CMK (cell line): ENCODE measurements at places on chromosomes 16 and 17.

DNA sequence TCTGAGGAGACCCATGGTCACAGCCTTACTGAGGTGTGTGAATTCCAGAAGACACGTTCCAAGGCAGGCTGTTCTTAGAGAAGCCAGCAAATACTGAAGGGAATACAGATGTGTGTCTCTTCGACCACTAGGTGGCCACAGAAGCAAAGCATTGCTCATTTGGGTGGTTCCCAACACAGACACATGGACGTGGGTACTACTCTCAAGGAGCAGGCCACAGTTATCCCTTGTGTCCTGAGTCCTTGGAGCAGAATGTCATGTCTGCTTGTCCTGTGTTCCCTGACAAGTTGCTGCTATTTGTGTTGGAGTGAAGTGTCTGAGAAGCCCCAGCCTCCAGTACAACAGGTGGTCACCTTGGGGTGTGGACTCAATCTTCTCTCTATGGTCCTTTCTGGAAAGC lies 30.3 kb downstream of the HMOX2 start:
- peak; percentile 41 for DNase-seq

DNA sequence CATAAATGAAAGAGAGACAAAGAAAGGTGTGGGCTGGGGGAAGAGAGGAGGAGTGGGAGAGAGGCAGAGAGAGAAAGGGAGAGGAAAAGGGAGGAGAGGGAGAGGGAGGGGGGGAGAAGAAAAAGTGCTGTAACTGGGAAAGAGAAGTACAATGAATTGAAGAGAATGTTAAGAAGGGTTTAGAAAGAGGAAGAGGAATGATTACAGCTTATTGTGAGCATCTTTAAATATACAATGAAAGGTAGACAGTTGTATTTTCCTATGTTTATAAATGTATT lies 229.1 kb upstream of the PMFBP1 start:
- no peak for DNase-seq

DNA sequence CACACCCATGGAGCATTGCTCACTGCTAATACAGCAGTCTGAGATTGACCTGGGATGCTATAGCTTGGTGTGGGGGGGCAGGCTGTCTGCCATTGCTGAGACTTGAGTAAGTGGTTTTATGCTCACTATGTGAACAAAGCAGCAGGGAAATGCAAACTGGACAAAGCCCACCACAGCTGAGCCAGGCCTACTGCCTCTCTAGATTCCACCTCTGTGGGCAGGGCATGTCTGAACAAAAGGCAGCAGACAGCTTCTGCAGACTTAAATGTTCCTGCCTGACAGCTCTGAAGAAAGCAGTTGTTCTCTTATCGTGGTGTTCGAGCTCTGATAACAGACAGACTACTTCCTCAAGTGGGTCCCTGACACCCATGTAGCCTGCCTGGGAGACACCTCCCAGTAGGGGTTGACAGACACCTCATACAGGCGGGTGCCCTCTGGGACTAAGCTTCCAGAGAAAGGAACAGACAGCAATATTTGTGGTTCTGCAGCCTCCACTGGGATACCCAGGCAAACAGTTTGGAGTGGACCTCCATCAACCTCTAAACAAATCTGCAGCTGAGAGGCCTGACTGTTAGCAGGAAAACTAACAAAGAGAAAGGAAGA lies 2204.8 kb downstream of the TP53TG3F start:
- DNase-seq = no peak

GRCh38 chr17:55162556-55162946 lies 102.2 kb upstream of the HLF start:
- no peak for DNase-seq

DNA sequence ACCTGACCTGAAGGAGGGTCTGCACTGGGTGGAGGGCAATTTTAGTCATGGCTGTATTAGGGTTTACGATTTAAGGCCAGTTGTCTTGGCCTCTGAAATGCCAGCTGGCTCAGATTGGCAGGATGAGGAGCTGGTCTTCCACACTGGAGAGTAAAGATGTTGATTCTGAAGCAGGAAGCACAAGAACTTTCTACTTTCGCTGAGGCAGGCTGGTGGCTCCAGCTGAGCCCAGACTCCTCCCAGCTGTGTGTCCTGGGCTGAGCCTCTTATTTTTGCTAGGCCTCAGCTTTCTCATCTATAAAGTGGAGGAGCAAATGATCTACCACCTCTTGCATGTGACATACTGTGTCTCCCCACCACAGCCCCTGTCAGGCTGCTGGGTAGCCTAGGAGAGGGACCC lies 74.4 kb downstream of the MRM1 start:
- no peak for DNase-seq

GRCh38 chr17:70067134-70067533 lies 7.9 kb upstream of the KCNJ16 start:
- no peak for DNase-seq

DNA sequence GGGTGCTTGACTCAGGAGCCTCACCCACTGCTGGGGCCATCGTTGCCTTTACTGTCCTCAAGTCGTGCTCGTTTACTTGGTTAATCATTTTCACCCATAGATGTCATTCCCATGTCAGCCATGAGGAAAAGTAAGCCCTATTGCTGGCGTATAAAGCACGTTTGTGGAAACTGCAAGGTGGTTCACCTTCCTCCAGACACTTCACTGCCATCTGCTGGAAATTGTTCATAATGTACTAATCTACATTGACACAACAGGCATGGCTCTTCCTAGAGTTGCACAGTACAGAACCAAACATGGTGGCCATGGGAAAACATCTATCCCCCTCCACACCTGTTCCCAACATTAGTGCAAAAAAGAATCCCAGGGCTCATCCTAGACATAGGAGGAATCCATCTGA lies 116.6 kb downstream of the ZNF18 start:
- DNase-seq = no peak

- DNase-seq = no peak
Measured at GRCh38 chr16:14454391-14454790, 175.7 kb downstream of the PARN start.

- DNase-seq = no peak
Measured at GRCh38 chr17:15966183-15966878, 21.4 kb downstream of the ADORA2B start.

GRCh38 chr17:630801-631200 lies 83.8 kb downstream of the VPS53 start:
- no peak for DNase-seq

DNA sequence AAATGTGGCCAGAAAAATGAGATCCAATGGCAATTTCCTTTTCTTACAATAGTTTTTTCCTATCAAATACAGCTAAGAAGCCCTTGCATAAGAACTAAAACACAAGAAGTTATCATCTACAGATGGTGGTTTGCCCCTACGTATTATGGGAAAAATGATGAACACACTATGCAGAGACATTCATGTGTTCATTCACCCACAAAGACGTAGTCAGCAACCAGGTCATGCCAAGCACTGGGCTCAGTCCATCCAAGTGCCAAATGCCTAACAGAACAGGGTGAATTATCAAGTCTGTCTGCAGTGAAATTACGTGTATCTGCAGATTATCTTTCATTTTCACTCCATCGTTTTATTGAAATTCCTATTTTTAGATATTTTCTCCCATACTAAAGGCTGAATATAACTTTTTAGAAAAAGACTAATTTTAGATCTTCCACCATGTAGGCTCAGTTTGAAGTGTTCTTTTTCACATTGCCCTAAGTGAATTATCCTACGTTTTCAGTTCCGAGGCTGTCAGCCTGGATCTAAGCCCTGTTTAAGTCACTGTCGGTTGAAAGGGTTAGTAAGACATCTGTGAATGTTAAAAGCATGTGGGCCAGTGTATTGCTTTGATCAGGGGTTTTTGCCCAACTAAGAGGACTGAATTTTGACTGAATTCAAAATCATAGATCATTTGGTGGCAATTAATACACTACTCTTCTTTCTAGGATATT lies 78.1 kb upstream of the DHX40 start:
- DNase-seq = no peak

DNA sequence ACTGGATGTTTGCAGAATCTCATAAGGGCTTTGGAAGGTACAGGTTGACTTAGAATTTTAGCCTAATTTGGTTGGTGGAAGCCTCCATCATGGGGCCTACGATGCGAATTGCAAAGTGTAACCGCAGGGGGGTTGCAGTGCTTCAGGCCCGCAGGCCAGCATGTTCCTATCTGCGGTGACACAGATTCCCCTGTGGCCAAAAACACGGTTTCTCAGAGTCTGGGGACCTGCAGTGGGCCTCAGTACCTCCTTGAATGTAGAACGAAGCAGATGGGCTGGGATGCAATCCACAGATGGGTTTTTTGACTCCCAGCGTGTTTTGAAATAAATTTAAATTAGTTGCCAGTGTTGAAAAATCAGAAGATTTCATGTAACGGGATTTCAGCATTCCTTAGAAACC lies 34.7 kb downstream of the KIAA0513 start:
- no peak for DNase-seq

DNA sequence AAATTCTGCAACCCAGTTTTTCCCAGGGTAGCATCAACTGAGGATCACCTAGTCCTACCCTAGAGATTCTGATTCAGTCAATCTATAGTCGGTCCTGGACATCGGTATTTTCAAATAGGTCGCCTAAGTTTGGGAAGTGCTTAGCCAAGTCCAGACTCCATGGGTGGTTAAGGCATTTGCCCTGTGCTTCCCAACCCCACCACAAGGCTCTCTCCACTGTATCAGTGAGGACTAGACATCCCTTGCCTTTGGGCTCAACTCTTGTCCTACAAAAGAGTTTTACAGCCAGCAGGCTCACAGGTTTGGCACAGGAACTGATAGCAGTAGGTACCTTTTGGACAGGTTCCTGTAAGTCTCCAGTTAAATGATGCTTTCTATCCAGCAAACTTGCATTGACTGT lies 13.8 kb downstream of the HYDIN start:
- DNase-seq = no peak

- DNase-seq = no peak
Measured at GRCh38 chr17:35056013-35056412, 7.5 kb downstream of the RFFL start.

GRCh38 chr17:60161598-60162330 lies 12.0 kb downstream of the CA4 start:
- DNase-seq = peak; percentile 49

DNA sequence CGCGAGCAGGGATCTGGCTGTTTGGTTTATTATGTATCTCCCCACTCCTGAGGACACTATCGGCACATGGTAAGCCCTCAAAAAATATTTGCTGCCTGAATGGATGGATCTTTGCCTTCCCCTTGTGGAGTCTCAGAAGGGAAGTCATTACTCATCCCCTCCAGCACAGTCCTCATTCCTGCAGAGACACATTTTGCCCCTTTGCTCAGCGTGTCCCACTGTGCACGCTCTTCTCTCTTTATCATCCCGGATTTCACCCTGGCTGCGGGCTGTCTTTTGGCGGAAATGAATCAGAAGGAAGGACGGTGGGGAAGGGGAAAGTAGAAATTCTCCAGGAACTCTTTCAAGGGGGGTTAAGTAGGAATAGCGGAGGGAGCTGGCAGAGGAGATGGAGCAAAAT lies 125.2 kb upstream of the CDC42EP4 start:
- no peak for DNase-seq

DNA sequence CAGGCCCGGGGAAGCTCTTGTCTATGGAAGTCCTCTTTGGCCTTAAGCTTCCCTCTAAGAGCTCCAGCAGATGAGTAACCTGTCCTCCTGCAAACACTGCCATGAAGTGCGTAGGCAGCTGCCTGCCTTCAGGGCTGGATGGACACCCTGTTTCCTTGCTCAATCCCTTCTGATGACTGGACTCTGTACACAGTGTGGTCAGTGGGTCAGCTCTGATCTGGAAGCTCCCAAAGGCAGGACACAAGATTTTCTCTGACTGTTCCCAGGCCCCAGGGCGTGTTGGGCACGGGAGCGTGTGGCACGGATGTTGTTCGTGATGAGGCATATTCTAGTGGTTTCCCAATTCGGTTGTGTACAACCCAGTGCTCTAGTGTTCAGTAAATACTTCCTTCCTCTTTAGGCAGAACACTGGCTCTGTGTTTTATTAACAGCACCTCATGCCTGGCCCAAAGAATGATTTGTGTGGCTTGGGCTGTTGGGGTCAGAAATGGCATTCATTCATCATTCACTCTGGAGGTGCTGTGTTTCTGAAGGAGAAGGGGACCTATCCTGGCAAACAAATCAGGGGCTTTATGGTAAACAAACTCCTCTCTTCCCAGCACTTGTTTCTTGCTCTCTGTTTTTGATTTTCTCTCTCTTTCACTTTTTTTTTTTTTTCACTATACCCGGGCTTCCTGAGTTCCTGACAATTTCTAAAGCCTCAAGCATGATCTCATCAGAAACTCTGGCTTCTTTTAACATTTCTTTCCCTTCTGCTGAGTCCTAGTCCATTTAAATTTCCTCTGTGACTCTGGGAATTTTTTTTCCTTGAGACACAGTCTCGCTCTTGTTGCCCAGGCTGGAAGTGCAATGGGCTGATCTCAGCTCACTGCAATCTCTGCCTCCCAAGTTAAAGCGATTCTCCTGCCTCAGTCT lies 12.0 kb upstream of the RNF157 start:
- DNase-seq = no peak

DNA sequence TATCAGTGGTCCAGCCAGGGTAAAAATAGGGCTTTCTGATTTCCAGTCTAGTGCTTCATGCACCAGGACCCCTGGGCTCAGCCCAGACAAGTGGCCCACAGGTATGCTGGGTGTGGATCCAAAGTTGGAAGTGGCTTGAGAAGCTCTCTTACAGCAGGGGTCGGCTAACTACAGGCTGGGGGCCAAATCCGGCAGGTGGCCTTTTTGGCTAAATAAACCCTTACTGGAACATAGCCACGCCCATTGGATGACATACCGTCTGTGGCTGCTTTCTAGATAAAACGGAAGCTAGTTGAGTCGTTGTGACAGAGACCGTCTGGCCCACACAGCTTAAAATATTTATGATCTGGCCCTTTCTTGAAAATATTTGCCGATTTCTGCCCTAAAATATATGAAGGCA lies 119.0 kb upstream of the CDC42EP4 start:
- DNase-seq = no peak

DNA sequence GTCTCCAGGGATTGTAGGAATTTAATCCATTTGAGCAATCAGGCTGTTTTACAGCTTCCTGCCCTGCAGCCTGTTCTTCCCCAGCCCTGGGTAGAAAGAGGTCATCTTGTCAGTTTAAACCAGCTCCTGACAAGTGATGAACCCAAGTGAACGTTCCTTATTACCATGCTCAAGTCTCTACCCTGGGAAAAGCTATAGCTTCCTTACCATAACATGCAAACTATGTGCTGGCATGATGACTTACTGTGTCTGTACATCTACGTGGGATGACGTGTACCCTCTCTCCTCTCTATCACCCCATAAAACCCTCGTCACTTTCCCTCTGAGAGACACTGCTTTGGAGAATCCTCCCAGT lies 452.2 kb downstream of the XYLT1 start:
- DNase-seq = no peak

DNA sequence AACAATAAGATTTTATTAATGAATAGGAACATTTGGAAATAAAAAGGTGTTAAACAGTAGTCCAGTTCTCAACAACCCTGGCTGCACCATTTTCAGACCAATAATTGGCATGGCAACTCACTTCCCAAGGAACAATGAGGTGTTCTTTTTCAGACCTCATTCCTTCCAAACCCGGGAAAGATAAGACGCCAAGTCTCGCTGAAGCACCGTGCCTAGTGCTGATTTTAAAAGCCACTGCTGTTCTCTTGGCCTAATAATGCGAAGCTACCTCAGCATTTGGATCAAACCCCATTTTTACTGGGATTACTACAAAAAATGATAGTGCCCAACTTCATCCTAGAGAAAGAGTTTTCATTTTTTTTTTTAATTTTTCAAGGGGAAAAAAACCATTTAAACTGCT lies 75.2 kb upstream of the NOL11 start:
- DNase-seq = no peak
